ENCODE measurements at places on chromosomes 6 and 20.

DNA sequence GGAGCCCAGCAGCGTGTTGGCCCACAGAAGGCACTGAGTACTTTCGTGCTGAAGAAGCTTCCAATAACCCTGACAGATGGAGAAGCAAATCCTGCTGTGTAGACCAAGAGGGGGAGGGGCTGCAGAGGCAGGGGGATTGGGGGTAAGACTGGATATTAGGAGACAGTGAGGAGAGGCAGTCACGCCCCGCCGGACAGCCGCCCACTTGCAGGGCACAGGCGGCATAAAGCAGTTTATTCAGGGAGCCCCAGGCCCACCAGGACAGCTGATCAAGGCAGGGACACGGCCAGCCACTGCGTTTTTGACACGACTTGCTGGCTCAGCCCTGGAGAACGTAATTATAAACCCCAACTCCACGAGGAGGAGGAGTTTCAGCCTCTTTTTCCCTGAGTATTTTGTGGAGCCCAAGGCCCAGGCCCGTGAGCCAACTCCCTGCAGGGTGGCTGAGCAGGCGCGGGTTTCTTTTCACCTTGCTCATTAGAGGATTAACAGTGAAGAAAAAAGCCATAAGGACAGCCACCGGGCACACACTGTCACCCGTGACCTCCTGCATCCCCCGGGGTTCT is 177.9 kb downstream of the TFAP2C start:
- no peak for DNase-seq

DNA sequence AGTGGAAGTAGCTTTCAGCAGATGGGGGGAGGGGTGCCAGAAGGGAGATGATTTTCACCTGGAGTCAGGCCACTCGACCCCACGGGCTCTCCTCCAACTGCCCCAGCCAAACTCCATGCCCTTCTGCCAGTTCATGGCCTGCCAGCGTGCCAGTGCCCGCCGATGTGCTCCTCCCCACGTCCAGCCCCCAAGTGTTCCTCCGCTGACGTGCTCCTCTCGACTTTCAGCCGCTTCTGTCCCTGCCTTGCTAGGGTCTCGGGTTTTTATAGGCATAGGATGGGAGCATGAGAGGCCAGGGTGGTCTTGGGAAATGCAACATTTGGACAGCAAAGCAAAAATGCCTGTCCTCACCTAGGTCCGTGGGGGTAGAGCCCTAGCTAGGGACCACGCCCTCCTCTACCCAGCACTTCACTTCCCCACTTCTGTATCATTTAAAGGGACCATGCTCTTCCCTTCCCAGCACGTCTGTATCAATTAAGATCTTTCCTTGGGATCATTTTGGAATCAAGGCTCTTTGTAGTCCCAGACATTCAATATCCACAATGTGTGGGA is 54.4 kb downstream of the PRND start:
- no peak for DNase-seq

DNA sequence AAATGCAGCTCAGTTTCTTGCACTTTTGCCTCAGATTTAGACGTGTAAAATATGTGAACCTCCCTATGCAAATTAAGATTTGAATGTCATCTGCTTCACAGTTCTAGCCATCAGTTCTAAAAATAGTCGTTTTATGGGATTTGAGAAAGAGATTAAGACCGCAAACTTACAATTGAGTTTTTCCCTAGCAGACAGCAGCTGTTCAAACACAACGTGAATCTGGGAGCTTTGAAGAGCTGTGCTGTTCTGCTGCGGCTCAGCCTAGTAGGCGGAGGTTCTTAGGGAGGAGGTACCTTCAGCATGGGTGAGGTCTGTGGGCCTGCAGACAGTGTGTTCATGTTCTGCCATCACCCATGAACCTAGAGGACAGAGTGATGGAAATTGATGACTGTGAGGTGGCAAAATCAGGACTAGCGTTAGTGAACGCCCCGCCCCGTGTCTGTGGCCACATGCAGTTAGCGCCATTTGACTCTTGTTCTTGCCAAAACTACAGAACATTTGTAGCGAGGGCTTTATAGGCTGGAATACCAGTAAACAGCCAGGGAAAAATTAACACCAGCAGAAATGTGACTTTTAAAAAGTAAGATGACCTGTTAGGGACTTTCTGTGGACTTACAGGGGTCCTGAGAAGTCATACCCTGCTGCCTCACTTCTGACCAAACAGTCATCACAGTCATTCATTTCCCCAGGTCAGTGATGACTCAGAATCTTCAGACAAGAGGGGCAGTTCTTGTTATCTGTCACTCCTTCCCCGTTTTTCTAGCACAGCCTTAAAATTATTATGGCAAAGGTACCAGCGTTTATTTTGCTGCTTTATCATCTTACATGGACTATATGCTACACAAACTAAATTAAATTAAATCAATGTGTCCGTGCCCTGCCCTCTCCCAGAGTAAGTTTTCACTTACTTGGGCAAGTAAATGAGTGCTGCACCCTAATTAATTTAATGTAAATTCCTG is 84.3 kb upstream of the TMEM181 start:
- no peak for DNase-seq

- no peak for DNase-seq
Observed at GRCh38 chr20:63962426-63963347, 6.5 kb upstream of the UCKL1 start.

GRCh38 chr6:40293460-40294185 is 293.5 kb downstream of the LRFN2 start:
- no peak for DNase-seq

- peak; percentile 64 for DNase-seq
Observed at GRCh38 chr20:25867776-25868649, 171.4 kb upstream of the ZNF337 start.

- no peak for DNase-seq
Observed at GRCh38 chr20:8318965-8319625, 187.0 kb downstream of the PLCB1 start.

GRCh38 chr6:29602564-29603361 is 17.8 kb downstream of the OR2H2 start:
- no peak for DNase-seq

DNA sequence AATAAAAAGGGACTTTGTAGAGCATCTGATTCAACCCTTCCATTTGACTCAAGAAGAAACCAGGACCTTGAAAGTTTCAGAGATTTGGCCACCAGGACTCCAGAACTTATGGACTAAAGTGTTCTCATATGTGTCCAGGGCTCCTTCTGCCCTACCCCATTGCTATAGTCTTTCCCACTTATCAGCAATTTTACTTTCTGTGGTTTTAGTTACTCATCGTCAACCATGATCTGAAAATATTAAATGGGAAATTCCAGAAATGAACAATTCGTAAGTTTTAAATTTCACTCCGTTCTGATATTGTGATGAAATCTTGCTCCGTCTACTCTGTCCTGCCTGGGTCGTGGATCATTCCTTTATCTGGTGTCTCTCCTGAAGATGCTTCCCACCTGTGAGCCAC is 259.8 kb downstream of the PHACTR1 start:
- no peak for DNase-seq

DNA sequence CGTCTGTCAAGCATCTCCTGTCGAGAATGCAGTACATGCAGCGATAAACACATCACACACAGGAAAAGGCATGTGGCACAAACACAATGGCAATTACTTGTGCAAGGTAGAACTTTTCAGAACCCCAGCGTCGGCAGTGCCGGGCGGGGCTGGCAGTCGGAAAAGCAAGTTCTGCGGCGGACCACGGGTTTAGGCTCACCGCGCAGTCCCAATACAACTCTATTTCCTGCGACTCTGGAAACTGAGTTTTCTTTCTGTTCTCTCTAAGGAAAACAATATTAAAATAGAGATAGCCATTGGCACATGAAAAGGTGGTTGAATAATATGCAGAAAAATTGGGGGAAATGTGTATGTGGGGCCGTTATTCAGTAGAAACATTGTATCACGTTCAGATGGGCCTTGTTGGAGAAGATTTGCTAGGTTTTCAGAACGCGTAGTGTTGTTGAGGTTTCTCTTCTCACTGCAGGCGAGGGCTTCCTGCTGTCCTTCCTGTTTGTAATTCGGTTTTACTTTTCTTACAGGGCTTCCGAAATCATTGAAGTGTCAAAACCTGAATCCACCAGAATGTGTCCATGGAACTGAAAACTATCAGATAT is 369.5 kb downstream of the THBS2 start:
- DNase-seq: no peak

DNA sequence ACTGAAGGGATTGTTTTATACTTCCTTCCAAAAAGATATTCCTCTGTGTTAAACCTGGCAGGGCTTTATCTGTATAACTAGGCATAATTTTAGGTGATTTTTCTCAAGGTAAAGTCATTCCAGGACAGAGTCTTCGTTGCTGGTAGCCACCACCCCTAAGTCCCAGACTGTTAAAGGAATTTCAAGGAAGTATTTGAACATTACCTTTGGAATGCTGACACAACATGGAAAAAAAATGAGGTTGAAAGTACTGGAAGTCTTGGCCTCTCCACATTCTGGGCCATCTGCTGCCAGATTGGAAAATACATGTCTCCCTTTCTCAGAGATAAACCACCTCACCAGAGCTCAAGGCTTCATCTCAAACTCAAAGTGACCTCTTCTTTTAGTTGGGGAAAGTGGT is 27.0 kb upstream of the ETV7 start:
- DNase-seq: no peak

DNA sequence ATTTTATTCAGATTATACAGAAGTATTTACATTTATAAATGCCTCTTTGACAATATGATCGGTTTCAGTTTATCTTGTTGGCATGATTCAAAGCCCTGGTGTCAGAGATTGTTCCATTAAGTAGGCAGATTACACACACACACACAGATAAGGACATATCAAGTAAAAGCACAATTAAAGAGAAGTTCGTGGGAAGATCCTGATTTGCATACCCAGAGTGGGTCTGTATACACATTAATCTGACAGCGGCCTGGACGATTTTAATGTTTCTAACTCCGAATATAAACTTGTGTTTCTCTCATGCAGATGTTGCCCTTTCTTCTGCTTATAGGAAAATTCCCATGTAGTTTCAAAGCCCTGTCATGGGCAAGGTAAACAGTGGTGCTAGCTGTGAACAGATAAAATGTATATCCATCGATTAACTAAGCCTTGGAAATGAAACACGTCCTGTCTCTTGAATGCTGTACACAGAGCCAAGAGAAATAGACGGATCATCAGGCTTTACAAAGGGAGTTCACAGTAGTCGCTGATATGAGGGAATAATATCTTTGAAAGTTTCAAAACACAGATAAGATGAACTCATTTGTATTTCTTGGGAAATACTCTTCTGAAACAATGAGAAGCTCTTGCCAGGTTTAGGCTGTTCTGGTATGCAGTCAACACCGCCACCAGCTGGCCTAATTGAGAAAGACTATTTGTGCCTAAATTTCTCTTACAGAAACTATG is 108.2 kb upstream of the GMDS start:
- peak; percentile 41 for DNase-seq

DNA sequence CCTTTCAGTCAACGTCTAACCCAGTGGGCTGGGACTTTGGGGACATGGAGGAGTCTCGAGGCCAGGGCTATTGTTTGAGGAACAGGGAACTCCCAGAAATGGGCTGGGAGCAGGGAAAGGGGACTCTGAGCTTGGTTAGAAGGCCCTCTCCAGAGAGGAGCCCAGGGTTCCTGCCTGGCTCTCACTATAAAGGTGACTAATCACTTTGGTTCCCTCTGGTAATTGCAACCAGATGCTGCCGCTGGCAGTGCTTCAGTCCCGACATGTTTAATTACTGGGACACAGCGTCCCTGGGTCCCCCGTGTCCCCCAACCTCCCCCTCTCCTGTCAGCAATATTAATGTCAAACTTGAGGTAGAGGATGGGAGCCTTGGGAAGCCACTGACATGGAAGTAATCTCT is 5.0 kb upstream of the GDF5 start:
- no peak for DNase-seq

DNA sequence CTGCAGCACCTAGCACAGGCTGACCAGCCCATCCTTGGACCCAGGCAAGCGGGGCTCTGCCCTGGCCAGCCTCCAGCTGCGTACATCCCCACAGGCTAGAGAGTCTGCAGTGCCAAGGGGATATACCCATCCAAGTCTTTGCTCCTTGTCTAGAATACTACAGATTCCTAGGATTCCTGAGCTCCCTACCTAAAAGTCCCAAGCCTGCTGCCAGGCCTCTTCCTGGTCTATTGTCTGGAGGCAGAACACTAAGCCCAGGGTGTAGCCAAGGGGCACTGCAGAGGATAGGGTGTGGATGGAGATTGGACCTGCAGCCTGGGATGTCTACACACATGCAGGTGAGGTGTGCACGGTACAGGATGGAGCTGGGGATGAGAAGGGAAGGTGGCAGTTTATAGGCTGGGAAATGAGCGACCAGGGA is 90.0 kb upstream of the SIRPA start:
- no peak for DNase-seq

GRCh38 chr6:148769304-148769968 is 22.6 kb downstream of the UST start:
- DNase-seq: no peak

GRCh38 chr20:39234520-39235095 is 272.5 kb downstream of the DHX35 start:
- DNase-seq: no peak

GRCh38 chr6:5619249-5619648 is 357.9 kb downstream of the FARS2 start:
- peak; percentile 8 for DNase-seq

- DNase-seq: no peak
Observed at GRCh38 chr6:110095101-110095500, 84.4 kb downstream of the WASF1 start.

GRCh38 chr20:3671986-3672546 is 8.9 kb upstream of the GFRA4 start:
- DNase-seq: no peak

GRCh38 chr6:160768101-160768500 is 66.1 kb downstream of the PLG start:
- DNase-seq: no peak

DNA sequence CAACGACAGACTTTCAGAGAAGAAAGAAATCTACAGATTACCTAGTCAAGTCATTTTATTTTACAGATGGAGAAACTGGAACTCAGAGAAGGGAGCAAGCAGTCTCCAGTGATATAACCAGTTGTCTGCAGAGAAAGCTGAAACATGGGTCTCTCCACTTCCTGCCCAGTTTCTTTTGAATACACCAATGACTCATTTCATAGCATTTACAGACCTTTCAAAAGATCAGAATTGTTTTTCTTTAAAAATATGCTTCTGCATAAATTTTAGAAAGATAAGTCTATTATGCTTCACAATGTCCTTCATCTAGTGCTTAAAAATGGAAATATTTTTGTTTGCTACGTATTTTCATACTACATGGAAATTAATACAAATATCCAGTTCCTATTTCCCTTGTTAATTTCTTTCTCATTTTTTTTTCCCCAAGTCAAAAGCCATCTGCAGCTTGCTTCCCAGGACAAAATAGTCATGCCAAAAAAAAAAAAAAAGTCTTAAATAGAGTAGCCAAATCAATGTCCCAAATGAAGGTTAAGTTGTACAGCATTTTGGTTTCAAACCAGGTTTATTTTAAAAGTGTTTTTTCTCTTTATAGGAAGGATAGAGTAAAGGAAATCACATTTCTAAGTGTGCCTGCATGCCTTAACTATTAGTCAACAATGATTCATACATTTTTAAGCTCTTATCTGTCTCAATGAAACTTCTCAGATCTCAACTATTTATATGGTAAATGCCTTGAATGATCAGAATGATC is 36.9 kb downstream of the ARHGAP18 start:
- no peak for DNase-seq

- no peak for DNase-seq
Observed at GRCh38 chr6:123062670-123063069, 66.6 kb downstream of the CLVS2 start.

Data from stimulated activated CD4-positive, alpha-beta T cell treated with anti-CD3 and anti-CD28 coated beads, Interleukin-1b, Interleukin-23, amount 100 ng/mL, for 24 hours (primary cell).